ENCODE measurements at places on chromosomes 13 and 19. TPM values are rescaled to one million over a fixed set of nuclear protein-coding genes. Genes with fewer than 3 reads are reported as not detected.

The CEACAM8 gene
- under 0.01 TPM for total RNA-seq

The GPR18 gene
- not detected for total RNA-seq

The ZNF763 gene
- 4.5 TPM for total RNA-seq

The AZU1 gene
- total RNA-seq, result 0.41 TPM

The DPF1 gene
- 39.9 TPM for total RNA-seq

The PDCD2L gene
- 22.4 TPM for total RNA-seq

The TMEM91 gene
- total RNA-seq, result 6.5 TPM

The ZNF808 gene
- 17.9 TPM for total RNA-seq

The RASL11A gene
- total RNA-seq, result 2.0 TPM

The ZNF570 gene
- 42.8 TPM for total RNA-seq

DNA sequence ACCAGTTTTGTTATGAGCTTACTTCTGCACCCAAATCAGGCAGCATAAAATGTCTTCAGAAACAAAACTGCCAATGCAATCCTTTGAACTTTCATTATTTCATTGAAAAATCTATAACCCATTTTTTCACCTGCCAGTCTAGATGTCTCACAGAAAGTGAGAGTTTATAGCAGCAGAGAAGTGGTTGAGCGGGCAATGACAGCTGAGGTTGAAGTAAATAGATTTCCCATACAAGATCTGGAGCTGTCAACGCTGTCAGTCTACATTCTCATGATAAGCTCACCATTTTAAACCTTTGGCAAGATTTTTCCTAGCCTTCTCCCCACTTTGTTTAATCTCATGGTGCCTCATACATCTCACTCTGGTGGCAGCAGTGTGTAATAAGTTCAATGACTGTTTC lies 1144.9 kb upstream of the PCDH9 start:
- DNase-seq, result no peak

GRCh38 chr13:77002590-77003190 lies 10.8 kb downstream of the CLN5 start:
- no peak for DNase-seq

GRCh38 chr13:42109957-42110356 lies 61.5 kb downstream of the DGKH start:
- DNase-seq, result no peak

DNA sequence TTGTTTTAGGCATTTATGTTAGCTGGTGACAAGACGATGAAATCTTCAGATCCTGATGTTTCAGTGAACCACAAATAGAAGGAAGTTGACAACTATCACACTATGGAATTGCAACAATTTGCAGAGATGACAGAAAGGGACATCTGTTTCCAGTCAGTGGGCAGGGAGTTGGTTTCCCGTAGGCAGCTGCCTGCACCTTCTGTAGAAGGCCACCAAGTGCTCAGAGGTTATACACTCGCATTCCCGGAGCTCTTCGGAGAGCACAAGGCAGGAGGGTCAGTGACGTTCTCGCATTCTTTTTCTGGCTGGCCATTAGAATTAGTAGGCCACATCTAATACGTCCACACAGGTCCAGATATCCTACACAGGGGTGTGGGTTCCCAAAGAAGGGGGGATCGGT lies 129.4 kb downstream of the SHISA2 start:
- no peak for DNase-seq

GRCh38 chr19:16013851-16014840 lies 62.1 kb upstream of the TPM4 start:
- DNase-seq, result no peak

DNA sequence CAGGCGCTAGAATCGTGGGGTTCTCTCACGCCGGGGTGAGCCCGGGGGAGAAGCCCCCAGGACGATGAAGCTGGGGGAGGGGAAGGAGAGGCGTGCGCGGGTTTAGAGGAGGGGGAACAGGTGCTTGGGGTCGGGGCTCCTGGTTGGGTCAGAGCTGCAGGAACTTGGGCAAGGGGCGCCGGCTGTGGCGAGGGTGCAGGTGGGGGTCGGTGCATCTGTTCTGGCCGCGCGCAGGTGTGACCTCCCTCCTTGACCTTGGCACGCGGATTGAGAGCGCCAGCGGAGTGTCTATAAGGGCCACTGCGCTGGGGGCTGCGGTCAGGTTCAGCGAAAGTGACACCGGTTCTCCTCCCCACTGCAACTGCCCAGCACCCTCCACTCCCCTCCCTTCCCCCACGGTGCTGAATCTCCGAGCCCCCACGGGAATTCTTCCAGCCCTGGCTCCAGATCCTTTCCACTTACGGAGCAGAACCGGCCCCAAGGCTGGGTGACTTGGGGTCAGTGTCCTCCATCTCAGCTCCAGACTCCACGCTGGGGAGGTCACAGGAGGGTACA lies 618 bp downstream of the TMEM38A start:
- peak; percentile 39 for DNase-seq

DNA sequence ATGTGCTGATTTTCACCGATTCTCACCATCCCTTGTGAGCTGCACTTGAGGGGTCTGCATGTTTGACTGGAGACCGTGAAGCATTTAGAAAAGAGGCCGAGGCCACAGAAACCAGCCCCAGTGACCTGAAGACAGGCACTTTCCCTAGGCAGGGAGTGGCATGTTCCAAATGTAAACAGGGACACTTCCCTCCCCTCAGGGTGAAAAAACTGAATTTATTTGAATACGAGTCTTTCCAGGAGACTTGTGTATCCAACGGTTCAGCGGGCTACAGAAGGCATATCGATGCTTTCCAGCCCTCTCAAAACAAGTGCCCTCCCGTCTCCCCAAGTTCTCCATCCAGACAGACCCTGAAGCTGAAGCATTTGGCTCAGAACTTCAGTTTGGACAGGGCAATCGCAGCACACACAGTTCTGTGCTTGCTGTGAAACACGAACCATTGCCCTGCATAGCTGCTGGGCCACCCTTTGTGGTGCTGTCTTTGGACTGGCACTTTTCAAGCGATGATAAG lies 106.1 kb downstream of the ZIC5 start:
- DNase-seq, result no peak

- DNase-seq, result no peak
These were observed 3.8 kb downstream of the NPAS1 start for GRCh38 chr19:47023448-47023794.

DNA sequence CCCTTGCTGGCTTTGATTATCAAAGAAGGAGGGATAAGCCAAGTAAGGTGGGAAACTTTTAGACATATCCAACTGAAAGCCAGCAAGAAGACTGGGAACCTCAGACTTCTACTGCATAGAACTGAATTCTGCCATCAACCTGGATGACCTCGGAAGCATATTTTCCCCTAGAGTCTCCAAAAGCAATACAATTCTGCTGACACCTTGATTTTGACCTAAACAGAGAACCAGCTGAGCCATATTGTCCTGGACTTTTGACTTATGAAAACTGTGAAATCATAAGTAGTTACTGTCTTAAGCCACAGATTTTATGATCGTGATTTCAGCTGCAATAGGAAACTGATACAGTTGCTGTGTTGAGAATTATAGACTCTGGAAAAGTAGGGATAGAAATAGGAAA lies 227.6 kb downstream of the PCDH20 start:
- no peak for DNase-seq

- no peak for DNase-seq
These were observed 262.1 kb downstream of the FGF9 start for GRCh38 chr13:21932996-21933395.

- no peak for DNase-seq
These were observed 53.1 kb downstream of the FGF9 start for GRCh38 chr13:21723807-21724505.

DNA sequence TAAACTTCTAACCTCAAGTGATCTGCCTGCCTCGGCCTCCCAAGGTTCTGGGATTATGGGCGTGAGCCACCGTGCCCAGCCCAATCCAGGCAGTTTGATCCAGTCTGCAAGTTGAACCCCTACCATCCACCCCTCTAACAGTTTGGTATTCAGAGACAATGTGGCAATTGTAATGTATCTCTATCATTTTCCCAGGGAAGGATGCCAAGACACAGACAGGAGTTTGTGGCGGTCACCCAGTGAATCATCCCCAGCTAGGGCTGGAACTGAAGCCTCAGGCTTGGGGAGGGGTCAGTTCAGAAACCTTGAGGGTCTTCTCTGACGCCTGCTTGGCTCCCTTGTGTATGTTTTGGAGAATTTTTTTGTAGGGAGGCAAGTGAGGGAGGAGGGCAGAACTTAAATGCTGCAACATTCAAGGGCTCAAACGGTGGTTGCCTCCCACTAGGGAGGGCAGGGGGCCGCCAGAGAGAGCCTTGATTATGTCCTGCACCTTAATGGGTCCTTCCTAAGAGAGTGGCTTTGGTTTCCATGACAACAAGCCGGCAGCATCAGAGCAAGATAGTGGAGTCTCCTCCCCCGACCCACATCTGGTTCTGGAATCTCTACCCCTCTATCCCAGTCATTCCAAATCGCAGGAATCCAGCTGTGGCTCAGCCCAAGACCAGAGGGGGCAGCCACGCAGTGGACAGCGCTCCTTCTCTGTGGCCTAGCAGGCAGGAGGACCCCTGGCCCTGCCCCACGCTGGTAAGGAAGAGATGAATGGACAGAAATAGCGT lies 14.9 kb upstream of the FEM1A start:
- no peak for DNase-seq

- no peak for DNase-seq
These were observed 110.8 kb downstream of the TEX29 start for GRCh38 chr13:111431206-111431605.

GRCh38 chr19:38197937-38198704 lies 25.9 kb downstream of the DPF1 start:
- DNase-seq, result no peak

DNA sequence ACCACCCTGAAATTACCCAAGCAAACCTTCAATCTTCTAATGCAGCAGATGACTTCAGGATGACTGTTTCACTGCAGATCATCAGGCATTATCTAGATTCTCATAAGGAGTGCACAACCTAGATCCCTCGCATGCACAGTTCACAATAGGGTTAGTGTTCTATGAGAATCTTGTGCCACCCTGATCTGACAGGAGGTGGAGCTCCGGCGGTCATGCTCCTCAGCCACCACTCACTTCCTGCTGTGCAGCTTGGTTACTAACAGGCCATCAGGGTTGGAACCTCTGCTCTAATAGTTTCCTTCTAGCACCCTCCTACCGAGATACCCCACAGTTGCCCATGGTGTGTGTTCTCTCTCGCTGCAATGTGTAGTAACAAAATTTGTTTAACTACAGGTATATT lies 442.8 kb downstream of the FGF14 start:
- no peak for DNase-seq

DNA sequence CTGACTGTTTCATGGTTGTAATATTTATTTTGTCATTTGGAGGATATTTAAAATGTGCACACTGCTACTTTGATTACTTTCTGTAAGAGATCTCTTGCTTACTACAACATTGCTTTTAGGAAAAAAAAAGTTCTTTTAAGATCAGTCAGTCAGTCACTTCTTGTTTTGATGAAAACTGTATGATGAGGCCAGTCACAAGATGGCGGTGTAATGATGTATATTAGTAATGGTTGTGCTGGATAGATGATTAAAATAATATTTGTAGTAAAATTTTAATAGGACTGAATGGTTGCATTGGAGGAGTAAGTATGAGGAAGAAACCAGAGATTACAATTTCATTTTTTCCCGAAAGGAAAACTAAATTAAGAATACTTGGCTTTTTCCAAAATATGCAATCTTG lies 2411.1 kb downstream of the PCDH9 start:
- no peak for DNase-seq

DNA sequence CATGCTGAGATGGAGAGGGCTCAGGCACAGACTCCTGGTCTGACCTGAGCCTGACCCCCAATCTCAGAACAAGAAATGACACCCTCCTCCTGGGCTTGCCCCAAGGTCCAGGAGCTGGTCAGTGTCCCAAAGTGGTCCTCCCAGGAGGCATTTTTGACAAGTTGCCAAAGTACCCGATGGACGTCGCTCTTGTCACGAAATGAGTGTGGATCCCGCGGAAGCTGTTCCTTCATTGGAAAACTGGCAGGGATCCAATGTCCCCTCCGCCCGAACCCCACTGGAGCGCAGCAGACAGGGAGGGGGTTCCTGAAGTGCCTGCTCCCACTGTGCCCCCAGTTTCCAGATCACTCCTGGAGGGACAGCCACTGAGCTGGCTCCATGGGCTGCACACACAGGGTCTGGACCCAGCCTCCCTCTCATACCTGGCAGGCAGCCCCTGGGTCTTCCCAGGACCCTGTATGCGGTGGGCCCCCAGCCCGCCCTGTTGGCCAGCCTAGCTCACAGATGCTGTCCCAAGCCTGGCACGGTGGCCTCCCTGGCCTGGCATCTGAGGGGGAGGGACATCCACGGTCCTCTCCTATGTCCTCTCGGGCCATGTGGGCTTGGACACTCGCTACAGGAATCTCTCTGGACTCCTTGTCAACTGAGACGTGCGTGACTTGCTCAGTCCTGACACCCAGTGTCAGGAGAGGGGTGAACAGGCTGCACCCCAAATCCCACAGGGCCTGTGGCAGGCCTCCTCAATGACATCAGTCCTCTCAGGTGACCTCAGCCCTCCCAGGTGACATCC lies 12.8 kb upstream of the ZNF14 start:
- peak; percentile 24 for DNase-seq
